ENCODE measurements at places on chromosomes 1 and 21.

DNA sequence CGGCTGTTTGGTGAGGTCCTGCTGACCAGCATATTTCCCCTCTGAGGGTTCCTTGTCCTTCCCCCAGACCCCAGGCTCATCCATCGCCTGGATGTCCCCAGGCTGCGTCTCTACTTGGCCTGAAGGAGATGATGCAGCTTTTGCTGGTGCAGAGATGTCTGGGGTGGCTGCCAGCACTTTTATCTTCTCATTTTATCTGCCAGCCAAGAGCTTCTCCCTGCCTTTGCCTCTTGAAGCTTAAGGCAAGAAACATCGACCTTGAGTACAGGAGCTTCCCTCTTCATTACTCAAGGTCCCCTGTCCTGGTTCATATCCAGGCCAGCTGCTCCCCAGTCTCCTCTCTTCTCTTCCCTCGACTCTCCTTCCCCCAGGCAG, 9.2 kb upstream of the H6PD start:
- no peak for DNase-seq

- DNase-seq, result no peak
Measured at GRCh38 chr1:209311770-209312169, 271.7 kb upstream of the CAMK1G start.

DNA sequence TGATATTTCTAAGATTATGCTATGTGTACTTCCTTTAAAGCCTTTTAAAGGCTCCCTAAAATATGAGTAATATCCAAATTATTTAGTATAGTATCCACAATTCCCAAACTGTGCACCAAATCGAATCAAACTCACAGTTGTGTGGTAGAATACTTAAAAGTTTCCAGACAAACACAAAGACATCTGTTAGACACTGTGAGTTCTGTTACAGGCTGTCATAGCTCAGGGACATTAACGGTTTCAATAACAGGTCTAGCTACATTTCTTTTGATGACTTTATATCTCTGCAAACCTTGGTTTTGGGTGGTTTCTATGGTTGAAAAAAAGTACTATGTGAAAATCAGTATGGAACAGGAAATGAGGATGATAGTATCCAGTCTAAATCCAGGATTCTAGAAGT, 36.9 kb upstream of the NEK7 start:
- DNase-seq, result no peak

- peak; percentile 23 for DNase-seq
Measured at GRCh38 chr1:82318265-82318664, 517.5 kb downstream of the ADGRL2 start.

- no peak for DNase-seq
Measured at GRCh38 chr1:58418283-58419228, 128.0 kb downstream of the OMA1 start.

DNA sequence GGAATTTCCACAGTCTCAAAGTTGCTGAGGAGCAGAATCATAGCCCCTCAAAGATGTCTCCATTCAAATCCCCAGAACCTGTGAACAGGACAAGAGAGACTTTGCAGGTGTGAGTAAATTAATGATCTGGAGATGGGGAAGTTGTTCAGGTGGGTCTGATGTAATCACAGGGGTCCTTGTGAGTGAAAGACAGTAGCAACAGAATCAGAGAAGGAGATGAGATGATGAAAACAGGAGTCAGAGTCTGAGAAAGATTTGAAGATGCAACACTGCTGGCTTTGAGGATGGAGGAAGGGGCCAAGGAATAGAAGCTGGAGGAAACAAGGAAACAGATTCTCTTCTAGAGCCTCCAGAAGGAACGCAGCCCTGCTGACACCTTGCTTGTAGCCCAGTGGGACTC, 81.5 kb downstream of the SELENOF start:
- no peak for DNase-seq

DNA sequence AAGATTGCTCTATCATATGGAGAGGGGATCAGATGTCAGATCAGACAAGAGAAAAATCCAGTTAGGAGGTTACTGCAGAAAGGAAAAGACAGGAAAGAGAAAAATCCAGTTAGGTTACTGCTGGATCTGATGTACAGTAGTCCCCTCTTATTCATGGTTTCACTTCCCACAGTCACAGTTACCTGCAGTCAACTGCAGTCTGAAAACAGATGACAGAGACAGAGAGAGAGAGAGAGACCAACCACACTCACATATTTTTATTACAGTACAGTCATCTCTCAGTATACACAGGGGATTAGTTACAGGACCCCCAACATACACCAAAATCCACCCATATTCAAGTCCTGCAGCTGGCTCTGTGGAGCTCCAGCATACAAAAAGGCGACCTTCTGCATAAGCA, 29.3 kb downstream of the NUP133 start:
- DNase-seq, result no peak

- DNase-seq, result no peak
Measured at GRCh38 chr1:180156201-180156600, 1.5 kb downstream of the QSOX1 start.

GRCh38 chr1:33346927-33347649, 26.2 kb upstream of the A3GALT2 start:
- DNase-seq, result peak; percentile 96

DNA sequence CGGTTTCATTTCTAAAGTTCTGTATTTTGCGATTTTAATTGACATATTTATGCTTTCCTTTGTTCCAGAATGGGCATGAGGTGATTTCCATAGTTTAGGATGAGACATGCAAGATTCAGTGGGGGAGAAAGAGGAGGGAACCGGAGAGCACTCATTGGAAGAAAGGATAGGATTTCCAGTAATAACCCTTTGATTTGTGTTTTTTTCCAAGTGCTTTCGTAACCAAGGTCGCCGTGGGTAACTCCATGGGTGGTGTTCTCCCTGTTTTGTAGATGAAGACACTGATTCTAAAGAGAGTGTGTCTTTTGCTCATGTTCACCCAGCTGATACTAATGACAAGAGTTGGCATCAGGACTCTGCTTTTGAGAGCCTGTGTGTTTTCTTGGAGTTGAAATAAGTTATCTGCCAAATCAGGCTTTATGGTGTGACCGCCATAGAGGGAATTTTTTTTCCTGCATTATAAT, 170.1 kb downstream of the DHRS3 start:
- DNase-seq, result peak; percentile 83
